Fibroblast of skin of back (primary cell): ENCODE measurements at places on chromosomes 6 and 20.

DNA sequence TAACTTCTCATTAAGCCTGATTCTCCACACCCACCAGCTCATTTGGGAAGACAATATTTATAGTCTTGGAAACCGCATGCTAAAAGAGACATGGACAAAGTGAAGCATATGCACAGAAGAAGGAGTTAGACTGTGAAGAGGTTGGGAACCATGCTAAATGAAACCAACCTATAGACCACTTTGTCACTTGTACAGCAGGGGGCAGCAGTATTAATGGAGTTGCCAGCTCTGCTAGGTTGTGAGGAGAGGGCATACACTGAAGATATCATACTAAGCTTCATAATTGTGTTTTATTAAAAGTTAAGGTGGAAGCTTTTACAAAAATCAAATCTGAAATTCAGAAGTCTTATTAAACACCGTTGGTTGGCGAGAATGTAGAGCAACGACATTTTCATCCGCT is 38.3 kb upstream of the HMGCLL1 start:
- peak; percentile 51 for DNase-seq

DNA sequence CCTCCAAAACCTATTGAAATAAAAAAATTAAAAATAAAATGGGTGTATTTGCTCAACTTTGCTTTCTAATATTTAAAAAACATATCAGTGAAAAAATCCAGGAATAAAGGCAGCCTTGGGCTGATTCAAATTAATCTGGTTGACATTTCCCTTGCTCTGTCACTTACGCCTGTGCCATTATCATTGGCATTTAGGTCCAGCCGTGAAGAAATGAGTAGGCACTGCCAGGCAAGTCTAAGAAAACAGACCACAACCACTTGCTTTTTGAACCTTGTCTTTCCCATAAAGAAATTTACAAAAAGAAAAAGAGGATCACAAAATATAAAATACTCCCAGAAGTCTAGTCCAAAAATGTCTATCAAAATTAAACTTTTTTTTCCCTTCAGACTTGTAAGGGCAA is 59.2 kb upstream of the HBS1L start:
- DNase-seq = no peak

GRCh38 chr20:57888591-57888990 is 178.8 kb upstream of the PMEPA1 start:
- DNase-seq = no peak

DNA sequence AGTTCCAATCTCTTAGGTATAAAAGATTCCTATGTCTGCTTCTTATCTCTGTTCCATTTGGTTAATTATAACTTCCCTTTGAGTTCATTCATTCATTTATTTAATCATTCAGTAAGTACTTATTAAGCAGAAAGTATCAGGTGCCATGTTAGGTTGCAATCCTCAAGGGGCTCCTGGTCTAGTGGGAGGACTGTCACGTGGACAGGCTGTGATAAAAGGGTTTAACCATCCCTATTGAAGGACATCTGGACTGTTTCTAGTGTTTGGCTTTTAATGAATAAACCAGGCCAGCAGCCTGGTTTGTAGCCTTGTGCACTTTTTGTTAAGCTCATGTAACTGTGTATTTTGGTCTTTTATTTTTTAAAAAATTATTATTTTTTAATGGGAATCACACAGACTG is 162.1 kb upstream of the OGFRL1 start:
- DNase-seq = no peak

- no peak for DNase-seq
These were observed 40.4 kb downstream of the CD40 start for GRCh38 chr20:46158476-46158987.

GRCh38 chr6:156963712-156964700 is 186.8 kb downstream of the ARID1B start:
- peak; percentile 73 for DNase-seq

GRCh38 chr6:119446609-119447008 is 97.0 kb upstream of the MAN1A1 start:
- peak; percentile 82 for DNase-seq

DNA sequence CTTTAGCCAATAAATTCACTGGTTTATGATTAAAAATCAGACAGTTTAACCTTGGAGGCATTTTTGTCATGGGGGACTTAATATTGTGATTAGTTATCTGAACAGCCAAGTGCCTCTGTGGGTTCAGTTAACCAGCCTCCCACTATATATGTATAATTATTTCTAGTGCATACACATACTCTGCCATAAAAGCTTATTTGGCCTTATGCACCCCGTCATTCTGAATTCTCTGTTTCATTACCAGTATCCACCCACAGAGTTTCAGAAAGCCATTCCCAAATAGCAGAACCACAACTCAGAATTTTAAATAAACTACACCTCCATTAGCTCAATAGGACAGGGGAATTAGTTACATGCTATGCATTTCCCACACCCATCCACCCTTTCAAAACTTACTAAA is 279.7 kb downstream of the ZFAND3 start:
- DNase-seq = no peak
